Breast epithelium (tissue), 4 donors: ENCODE measurements at places on chromosomes 5 and 9. TPM values are rescaled to one million over a fixed set of nuclear protein-coding genes. Genes with fewer than 3 reads are reported as not detected.
A peak's percentile ranks its signal among the peaks of the same experiment; 100 is the strongest.

The DRD1 gene
- total RNA-seq: 0.33 TPM

The LRRC8A gene
- total RNA-seq: 40.6 TPM

GRCh38 chr5:88805151-88805784 lies 77.7 kb downstream of the MEF2C start:
- DNase-seq: no peak

The SCGB3A2 gene
- not detected for total RNA-seq

- DNase-seq: no peak
Measured at GRCh38 chr9:129141066-129142041, 30.1 kb downstream of the PTPA start.

The IFNB1 gene
- total RNA-seq: not detected

DNA sequence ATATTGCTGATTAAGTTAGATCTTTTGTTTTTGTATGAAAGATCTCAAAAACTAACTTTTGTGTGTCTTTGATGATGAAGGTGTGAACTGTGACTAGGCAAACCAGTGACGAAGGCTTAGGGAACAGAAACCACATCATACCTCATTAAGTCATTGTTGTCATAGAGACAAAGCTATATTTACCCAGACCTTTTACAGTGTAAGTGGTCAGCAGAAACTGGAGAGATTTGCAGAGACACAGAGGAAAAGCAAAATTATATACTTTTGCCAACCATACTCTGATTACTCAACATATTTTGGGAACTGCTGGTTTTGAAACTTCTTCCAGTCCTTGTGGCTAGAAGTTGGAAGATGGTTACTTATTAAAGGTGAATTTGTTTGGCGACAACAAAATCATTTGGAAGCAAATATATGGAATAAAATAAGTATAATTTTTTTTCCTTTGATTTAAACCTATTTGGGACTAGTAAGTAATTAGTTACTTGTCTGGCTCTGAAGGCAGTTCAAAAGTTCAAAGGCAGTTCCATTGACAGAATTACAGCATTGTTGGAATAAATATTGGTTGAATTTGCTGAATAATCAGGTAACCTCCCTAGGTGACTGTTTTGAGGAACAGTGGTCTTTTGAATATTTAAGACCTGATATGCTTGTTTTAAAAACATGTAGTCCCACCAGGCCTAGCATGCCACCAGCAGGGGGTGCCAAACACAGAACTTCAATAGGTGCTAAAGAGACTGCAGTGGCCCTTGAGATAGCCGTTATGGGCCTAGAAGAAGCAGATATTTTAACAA lies 103.8 kb downstream of the RPS23 start:
- no peak for DNase-seq

DNA sequence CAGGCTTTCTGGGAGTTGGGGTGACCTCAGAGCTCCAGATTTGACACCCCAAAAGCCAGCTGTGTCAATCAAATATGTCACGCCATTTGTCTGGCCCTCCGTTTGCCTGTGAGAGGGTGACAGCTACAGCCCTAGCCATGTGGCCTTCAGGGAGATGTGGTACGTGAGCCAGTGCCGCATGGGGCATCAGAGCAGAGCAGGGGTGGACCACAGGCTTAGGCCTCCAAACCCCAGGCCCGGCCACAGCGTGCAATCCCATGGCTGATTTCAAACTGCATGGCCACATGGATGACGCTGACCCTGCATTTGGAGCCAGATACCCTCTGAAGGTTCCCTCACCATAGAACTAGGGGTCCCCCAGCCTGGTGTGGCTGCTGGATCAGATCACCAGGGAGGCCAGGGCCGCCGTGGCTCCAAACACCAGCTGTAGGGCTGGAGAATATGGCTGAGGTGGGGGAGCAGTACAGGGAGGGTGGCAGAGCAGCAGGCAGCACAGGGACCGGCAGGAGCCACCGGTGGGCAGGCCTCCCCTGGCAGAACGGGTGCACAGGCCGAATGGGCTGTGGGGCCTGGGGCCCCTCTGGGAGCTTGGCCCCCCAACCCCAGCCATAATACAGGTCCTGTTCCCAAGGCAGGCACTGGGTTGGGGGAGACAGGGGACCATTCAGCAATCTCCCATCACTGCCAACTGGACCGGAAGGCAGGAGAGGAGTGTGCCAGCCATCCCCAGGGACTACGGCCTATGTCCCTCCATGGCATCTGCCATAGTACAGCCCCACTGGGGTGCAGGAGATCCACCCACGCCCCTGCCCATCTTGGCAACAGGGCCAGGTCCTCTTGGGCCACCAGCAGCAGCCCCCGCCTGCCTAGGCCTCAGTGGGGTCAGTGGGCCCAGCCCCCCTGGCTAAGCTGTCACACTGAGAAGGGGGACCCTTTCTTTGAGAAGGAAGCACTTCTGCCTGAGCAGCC lies 1.5 kb downstream of the SAPCD2 start:
- no peak for DNase-seq

DNA sequence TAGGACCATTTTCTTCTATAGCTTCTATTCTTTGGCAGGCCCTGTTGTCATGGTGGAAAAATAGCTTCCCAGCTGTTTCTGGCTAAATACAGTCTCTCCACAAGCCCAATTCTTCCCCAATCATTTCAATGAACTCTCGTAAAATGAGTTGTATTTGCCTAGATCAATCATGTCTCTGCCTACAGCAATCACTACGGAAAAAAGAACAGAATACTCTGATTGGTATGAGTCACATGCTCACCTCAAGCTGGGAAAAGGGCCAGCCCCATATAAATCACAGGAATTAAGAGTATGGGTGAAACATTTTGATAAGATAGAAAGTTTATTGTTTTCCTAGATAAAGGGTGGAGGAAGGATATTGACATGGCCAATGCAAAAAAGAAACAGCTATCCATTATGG lies 711.4 kb downstream of the EFNA5 start:
- no peak for DNase-seq

The BTNL3 gene
- under 0.01 TPM for total RNA-seq

The NIPBL gene
- 61.9 TPM for total RNA-seq

GRCh38 chr5:141349917-141350619 lies at the start of gene PCDHGB1:
PCDHGB1 (plus strand) TSS chr5:141350099; CDS start chr5:141350261, 162 bp downstream.
- no peak for DNase-seq

- DNase-seq: peak; percentile 84
Measured at GRCh38 chr9:34072410-34072809, 23.7 kb upstream of the UBAP2 start.

GRCh38 chr5:5418006-5418405 lies 4.5 kb upstream of the ICE1 start:
- DNase-seq: no peak

DNA sequence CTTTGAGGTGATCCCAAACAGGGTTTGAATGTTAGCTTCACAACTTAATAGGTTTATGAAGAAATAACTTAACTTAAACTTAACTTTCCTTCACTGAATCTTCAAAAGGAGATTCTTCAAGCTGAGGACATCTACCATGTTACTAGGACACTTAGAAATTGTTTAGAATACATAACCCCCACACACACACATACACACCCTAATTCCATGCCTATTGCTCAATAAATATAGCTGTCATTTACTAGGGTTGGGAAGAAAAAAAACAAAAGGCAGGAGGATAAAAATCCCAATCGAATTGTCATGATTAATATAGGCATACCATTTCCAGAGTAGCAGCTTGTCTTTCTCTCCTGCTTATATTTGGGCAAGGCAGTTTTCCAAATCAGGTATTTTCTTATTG lies 68.3 kb downstream of the ALDH1A1 start:
- DNase-seq: no peak

The CCDC192 gene
- total RNA-seq: not detected

DNA sequence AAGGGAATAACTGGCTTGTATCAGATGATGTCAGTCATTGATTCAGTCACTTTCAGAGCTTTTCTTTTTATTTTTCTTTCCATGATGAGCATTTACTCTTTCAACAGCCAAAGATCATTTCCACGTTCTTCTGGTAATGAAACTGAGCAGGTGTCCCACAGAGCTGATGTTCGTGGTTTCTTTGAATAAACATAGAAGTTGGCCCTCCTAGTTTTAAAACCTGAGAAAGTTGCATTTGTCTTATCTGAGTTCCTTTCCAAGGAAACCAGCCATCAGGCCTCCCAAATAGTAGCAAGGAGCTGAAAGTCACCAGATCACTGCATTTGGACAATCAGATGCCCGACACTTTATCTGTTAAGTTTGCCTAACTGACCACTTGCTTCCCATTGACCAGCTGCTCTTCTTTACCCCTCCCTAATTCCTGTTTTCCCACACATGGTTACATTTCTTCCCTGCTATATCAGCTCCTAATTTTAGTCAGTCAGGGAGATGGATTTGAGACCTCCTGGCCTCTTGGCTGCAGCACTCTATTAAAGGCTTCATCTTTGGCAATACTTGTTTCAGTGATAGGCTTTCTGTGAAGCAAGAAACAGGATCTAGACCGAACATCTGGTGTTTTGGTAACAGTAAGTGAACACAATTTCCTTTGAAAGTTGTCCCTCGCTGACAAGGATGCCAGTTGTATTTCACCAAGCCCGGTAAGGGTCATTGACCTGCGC lies 420.8 kb downstream of the CHSY3 start:
- DNase-seq: no peak

DNA sequence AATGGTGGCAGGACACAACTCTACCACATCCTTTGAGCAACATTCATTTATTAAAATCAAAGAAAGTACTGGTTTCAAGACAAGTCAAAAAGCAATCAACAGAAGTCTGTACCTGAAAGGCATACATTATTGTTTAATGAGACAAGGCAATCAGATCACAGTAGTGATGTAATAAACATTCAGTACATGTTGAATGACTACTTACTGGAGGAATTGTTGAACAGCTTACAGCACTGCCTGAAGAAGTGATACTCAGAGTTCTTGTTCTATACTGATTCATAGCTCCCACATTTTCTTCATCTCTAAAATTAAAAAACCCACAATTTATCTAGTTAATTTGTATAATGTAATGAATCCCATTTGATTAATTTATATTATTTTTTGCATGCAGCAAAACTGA lies 18.2 kb downstream of the RIOK2 start:
- DNase-seq: no peak

The SPATA24 gene
- total RNA-seq: 2.4 TPM
